Stomach (tissue), 19 donors: ENCODE measurements at places on chromosomes 12 and 14. TPM values are rescaled to one million over a fixed set of nuclear protein-coding genes. Genes with fewer than 3 reads are reported as not detected.

GRCh38 chr12:15830538-15830937 lies 41.4 kb upstream of the EPS8 start:
- DNase-seq = no peak

DNA sequence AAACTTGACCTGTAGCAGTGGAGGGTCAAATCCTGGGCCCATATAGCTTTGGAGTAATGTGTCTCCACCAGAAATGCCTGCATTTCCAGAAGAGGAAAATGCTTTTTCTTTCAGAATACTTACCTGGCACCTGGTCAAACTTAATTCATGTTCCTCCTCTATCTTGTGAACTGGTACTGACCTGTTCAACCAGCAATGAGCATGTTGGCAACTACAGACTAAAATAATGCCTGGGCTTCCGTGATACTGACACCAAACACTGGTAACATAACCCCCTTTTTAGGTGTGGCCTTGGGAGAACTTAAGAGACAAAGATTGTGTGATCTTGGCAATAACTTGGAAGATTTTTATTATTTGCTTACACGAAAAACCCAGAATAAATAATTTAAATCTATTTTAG lies 23.8 kb upstream of the MGST1 start:
- peak; percentile 15 for DNase-seq

DNA sequence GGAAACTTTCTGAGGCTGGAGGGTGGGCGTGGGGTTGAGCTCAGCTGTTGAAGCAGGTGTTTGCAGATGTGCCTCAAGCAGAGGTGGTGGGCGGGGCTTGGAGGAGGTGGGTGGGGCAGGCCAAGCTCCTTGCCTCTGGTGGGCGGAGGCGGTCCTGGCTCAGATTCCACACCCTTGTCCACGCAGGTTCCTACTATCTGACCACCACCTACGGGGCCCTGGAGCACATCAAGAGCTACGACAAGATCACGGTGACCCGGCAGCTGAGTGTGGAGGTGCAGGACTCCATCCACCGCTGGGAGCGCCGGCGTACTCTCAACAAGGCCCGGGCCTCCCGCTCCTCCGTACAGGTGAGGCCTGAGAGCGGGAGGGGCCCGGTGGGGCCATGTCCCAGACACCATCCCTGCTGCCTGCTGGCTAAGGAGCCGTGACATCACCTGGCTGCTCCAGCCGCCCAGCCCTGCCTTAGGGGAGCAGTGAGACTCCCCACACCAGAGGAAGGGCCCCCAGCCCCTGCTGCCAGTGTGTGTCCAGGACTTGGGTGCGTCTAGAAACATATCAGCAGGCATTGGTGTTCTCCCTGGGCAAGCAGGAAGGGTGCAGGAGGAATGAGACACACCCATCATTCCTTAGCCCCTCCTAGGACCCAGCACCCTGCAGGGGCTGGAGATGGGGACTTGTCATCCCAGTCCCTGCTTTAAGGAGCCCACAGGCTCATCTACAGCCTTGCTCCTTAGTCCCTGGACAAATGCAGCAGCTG lies 63.4 kb downstream of the LGMN start:
- DNase-seq = no peak

- DNase-seq = no peak
Measured at GRCh38 chr12:3987571-3987970, 114.4 kb upstream of the PARP11 start.

GRCh38 chr12:51124504-51124903 lies 41.1 kb upstream of the CSRNP2 start:
- DNase-seq = no peak

GRCh38 chr12:122406701-122407164 lies 15.7 kb downstream of the CLIP1 start:
- DNase-seq = no peak

TAS2R30 gene
- total RNA-seq = 23.9 TPM

GRCh38 chr12:120698665-120699064 lies 11.6 kb upstream of the UNC119B start:
- DNase-seq = no peak

- no peak for DNase-seq
Measured at GRCh38 chr12:130860311-130860710, 11.6 kb upstream of the RAN start.

GRCh38 chr14:101480747-101481530 lies 80.4 kb upstream of the DIO3 start:
- peak; percentile 65 for DNase-seq

- DNase-seq = no peak
Measured at GRCh38 chr14:97719931-97720330, 922.7 kb downstream of the VRK1 start.

GRCh38 chr14:98444077-98444476 lies 827.9 kb downstream of the BCL11B start:
- no peak for DNase-seq

P2RX2 gene
- not detected for total RNA-seq

- peak; percentile 38 for DNase-seq
Measured at GRCh38 chr12:13817131-13817530, 164.3 kb downstream of the GRIN2B start.

GRCh38 chr14:74841230-74842207 lies 34.4 kb downstream of the PROX2 start:
- DNase-seq = no peak
